Mesendoderm (in vitro differentiated cells): ENCODE measurements at places on chromosomes 7 and 10.

DNA sequence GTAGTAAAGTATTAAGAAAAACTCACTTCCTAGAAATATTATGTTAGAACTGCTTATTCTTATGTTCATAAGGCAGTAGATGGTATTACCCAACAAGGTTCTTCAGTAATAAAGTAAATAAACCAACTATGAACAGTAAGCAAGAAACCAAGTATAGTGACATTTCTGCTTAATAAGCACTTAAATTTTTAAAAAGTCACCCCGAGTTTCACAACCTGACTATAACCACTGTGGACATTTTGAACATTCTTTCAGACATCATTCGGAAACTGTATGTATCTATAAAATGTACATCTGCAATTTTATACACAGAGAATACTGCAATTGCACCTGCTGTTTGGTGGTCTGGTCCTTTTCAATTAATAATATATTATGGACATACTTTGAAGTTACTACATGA lies 1073.6 kb downstream of the XPNPEP1 start:
- no peak overlapping the region for H3K27ac ChIP-seq
- no peaks in the 10 kb centered on the region for H3K36me3 ChIP-seq
- H3K4me1 ChIP-seq, result no peaks in the 10 kb centered on the region
- no peaks in the 10 kb centered on the region for H3K27me3 ChIP-seq

- no peaks in the 10 kb centered on the region for H3K4me1 ChIP-seq
- DNase-seq, result no peak
- no peaks in the 10 kb centered on the region for H3K36me3 ChIP-seq
- H3K4me3 ChIP-seq, result no peak overlapping the region
These were observed 11.2 kb upstream of the C7orf33 start for GRCh38 chr7:148579366-148579765.

- no peaks in the 10 kb centered on the region for H3K4me1 ChIP-seq
- H3K4me3 ChIP-seq, result no peak overlapping the region
- H3K27ac ChIP-seq, result no peak overlapping the region
These were observed 73.3 kb upstream of the RHEB start for GRCh38 chr7:151592868-151593486.

DNA sequence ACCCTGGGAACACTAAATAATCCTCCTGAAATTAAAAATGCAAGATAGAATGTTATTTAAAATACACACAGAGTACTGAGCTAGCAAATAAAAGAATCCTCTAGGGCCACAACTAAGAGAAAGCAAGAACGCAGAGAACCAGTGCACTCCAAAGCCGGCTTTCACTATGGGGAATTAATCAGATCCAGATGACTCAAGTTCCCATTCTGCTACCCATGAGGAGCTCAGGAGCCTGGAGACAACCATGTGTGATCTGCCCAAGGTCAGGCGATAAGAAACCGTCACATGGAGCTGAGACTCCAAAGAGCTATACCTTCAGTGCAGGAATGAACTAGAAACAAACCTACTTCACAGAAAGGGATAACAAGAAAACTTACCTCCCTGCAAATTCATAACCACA lies 19.5 kb upstream of the CYREN start:
- no peaks in the 10 kb centered on the region for H3K4me1 ChIP-seq
- H3K4me3 ChIP-seq, result no peak overlapping the region
- no peak overlapping the region for H3K27ac ChIP-seq
- H3K27me3 ChIP-seq, result no peaks in the 10 kb centered on the region
- DNase-seq, result no peak
- H3K36me3 ChIP-seq, result no peaks in the 10 kb centered on the region

DNA sequence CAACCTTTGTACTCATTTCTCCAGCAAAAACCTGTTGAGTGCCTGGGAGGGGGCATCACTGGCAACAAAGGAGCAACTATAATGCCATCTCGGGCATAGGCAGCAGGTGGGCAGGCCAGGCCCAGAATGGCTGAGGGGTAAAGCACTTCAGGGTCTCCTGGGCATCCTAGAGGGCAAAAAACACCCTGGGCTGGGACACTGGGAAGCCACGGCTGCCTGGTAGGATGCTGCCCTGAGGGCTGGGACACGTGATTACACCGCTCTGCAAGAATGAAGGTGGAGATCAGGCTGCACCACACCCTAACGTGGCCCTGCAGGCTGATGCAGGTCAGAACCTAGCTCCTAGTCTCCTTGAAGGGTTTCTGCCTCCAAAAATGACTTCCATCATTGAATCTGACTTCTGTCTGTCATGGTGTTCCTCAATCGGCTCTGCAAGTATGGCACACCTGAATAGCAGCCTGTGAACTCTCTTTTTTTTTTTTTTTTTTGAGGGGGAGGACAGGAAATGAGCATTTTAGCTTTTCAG lies 4.5 kb upstream of the TRAPPC14 start:
- H3K27ac ChIP-seq, result no peak overlapping the region
- no peak overlapping the region for H3K4me3 ChIP-seq
- H3K36me3 ChIP-seq, result no peaks in the 10 kb centered on the region
- H3K4me1 ChIP-seq, result peaks cover 9% of the 10 kb centered on the region
- no peaks in the 10 kb centered on the region for H3K27me3 ChIP-seq

- H3K27ac ChIP-seq, result no peak overlapping the region
- H3K4me3 ChIP-seq, result no peak overlapping the region
- H3K36me3 ChIP-seq, result no peaks in the 10 kb centered on the region
- H3K27me3 ChIP-seq, result no peaks in the 10 kb centered on the region
- no peak for DNase-seq
These were observed 938.4 kb downstream of the SORCS1 start for GRCh38 chr10:106226142-106226541.

GRCh38 chr7:77386165-77386822 lies 29.9 kb downstream of the GSAP start:
- DNase-seq, result no peak
- H3K27ac ChIP-seq, result no peak overlapping the region
- no peaks in the 10 kb centered on the region for H3K36me3 ChIP-seq
- no peaks in the 10 kb centered on the region for H3K4me1 ChIP-seq
- no peaks in the 10 kb centered on the region for H3K27me3 ChIP-seq
- H3K4me3 ChIP-seq, result no peak overlapping the region

DNA sequence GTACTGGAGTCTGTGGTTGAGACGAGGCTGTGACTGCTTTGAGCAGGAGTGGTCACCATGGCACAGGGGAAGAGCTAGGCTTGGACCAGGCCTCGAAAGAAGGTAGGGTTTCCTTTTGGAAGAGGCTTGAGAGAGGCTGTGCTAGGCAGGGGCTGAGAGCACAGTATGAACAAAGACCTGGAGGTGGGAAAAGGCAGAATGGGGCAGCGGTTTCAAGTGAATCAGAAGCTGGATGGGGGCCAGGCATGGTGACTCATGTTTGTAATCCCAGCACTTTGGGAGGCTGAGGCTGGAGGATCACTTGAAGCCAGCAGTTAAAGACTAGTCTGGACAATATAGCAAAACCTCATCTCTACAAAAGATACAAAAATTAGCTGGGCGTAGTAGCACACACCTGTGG lies 65.9 kb downstream of the CLIP2 start:
- no peak for DNase-seq
- H3K27ac ChIP-seq, result no peak overlapping the region
- no peaks in the 10 kb centered on the region for H3K4me1 ChIP-seq
- no peaks in the 10 kb centered on the region for H3K27me3 ChIP-seq

DNA sequence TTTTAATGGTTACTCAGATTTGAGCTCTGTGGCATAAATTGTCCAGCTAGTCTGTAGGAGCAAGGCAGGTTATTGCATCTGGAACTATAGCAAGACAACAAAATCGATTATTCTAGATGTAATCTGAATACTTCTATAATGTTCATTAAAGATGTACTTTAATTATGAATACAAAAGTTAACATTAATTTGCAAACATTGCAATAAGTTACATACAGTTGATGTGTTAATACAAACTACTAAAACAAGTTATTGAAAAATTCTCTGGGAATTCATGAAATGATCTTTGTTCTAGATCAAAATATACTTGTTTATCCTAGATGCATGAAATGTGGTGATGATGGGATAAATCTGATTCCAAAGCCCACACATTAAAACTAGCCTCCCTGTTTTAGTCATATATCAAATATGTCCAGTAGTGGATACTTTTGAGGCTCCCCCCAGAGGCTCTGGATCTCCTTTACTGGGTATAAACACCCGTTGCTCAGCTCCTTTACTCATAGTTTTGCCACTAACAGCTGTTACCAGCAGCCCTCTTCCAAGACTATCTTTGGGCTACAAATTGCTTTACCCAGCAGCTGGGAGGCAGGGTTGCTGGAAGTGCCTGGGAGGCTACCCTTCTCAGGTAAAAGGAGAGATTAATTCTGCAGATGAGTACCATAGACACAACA lies 78.1 kb downstream of the ARL4A start:
- no peaks in the 10 kb centered on the region for H3K4me1 ChIP-seq
- H3K4me3 ChIP-seq, result no peak overlapping the region
- H3K27me3 ChIP-seq, result no peaks in the 10 kb centered on the region
- no peak overlapping the region for H3K27ac ChIP-seq
- H3K36me3 ChIP-seq, result no peaks in the 10 kb centered on the region

DNA sequence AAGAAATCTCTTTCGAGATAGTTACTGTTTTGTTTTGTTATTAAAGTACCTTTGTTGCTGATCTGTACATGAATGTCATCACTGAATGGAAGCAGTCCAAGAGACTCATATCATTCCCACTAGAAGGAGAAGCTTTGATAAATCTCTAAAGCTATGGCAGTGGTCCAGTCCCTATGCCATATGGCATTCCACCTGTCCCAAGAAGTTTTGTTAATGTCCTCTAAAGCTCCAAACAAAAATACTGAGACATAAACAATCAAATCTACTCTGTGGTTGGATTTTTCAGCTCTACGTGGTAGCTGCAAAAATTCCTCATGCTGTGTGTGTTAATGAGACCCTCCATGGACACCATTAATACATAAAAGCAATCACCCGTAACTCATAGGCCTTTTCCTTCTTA lies 94.1 kb downstream of the LRRN3 start:
- no peaks in the 10 kb centered on the region for H3K4me1 ChIP-seq
- no peaks in the 10 kb centered on the region for H3K27me3 ChIP-seq
- no peak overlapping the region for H3K27ac ChIP-seq
- H3K36me3 ChIP-seq, result no peaks in the 10 kb centered on the region
- no peak for DNase-seq

GRCh38 chr10:5810225-5810624 lies 3.0 kb downstream of the GDI2 start:
- no peaks in the 10 kb centered on the region for H3K4me1 ChIP-seq
- H3K4me3 ChIP-seq, result no peak overlapping the region
- no peak for DNase-seq
- no peaks in the 10 kb centered on the region for H3K36me3 ChIP-seq

DNA sequence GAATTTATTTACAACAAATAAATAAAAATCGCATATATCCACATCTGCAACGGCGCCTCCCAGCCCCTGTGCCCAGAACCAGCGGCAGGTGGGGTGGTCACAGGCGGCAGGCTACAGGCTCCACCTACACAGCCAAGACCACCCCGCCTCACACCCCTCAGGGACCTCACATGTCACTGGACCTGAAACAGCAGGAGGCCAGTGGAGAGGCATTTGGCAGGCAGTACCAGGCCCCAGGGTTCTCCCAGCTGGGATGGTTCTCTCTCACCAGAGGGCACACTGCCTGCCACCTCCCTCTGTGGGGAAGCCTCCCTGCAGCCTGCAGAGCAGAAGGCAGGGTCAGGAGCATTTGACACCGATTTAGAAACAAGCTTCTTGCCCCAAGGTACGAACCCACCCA lies 81.5 kb downstream of the MAD1L1 start:
- peak; percentile 8 for DNase-seq
- no peaks in the 10 kb centered on the region for H3K36me3 ChIP-seq
- H3K4me1 ChIP-seq, result no peaks in the 10 kb centered on the region
- H3K27ac ChIP-seq, result no peak overlapping the region

GRCh38 chr10:80197972-80198916 lies 7.1 kb downstream of the ANXA11 start:
- H3K4me3 ChIP-seq, result no peak overlapping the region
- no peak for DNase-seq
- H3K27ac ChIP-seq, result no peak overlapping the region
- H3K4me1 ChIP-seq, result peaks cover 3% of the 10 kb centered on the region

- no peaks in the 10 kb centered on the region for H3K36me3 ChIP-seq
- H3K27ac ChIP-seq, result no peak overlapping the region
- no peak overlapping the region for H3K4me3 ChIP-seq
- H3K4me1 ChIP-seq, result peaks cover 2% of the 10 kb centered on the region
These were observed 84.0 kb downstream of the GRK5 start for GRCh38 chr10:119291223-119291900.

- H3K4me1 ChIP-seq, result no peaks in the 10 kb centered on the region
- no peaks in the 10 kb centered on the region for H3K27me3 ChIP-seq
- no peak overlapping the region for H3K4me3 ChIP-seq
- DNase-seq, result no peak
These were observed 58.2 kb upstream of the CDK13 start for GRCh38 chr7:39891894-39892293.

- no peak overlapping the region for H3K4me3 ChIP-seq
- H3K27me3 ChIP-seq, result peaks cover 10% of the 10 kb centered on the region
These were observed 16.0 kb upstream of the ZNF273 start for GRCh38 chr7:64886956-64887545.

DNA sequence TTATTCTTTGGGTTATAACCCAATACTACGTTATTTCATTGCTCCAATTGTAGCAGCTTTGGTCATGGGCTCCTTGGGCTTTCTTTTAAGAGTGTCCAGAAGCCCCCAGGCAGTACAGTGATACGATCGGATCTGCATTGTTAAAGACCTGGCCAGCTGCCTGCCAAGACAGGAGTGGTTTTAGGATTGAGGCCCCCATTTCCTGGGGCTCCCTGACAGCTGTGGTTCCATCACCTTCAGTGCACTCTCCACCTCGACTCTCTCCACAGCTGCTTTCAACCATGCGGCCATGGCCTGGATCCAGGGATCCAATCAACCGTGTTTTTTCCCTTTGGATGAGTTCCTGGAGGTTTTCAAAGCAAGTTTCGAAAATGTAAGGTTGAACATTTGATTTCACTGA lies 123.4 kb upstream of the BTBD16 start:
- no peak for DNase-seq
- H3K36me3 ChIP-seq, result no peaks in the 10 kb centered on the region
- no peak overlapping the region for H3K27ac ChIP-seq
- peaks cover 4% of the 10 kb centered on the region for H3K4me1 ChIP-seq
- H3K27me3 ChIP-seq, result no peaks in the 10 kb centered on the region
- no peak overlapping the region for H3K4me3 ChIP-seq

DNA sequence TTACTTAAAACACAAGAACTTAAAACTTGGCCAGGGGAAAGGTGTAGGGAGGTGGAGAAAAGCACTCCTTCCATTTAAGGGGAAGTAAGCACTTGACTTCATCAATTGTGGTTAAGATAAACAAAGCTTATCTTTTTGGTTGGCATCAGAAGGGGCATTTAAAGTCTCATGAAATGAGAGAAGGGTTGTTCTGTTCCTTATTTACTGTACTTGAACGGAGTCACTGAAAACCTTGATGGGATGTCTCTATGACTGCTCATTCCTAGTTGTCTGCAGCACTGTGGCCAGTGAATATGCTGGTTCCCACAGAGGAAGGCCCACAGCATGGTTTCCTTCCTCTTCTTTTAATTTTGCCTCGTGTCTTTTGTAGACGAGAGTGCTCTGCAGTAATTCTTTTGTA lies 229.3 kb downstream of the AUTS2 start:
- no peaks in the 10 kb centered on the region for H3K4me1 ChIP-seq
- no peak for DNase-seq
- no peak overlapping the region for H3K4me3 ChIP-seq
- no peaks in the 10 kb centered on the region for H3K27me3 ChIP-seq
- no peaks in the 10 kb centered on the region for H3K36me3 ChIP-seq
